ENCODE measurements at places on chromosomes 5 and 9.

DNA sequence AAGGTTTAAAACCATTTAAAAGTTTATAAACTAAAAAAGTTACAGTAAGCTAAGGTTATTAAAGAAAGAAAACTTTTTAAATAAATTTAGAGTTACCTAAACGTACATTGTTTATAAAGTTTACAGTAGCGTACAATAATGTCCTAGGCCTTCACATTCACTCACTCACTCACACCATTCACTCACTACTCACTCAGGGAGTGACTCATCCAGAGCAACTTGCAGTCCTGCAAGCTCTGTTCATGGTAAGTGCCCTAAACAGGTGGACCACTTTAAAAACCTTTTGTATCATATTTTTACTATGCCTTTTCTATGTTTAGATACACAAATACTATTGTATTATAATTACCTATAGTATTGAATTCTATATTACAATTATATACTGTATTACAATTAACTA lies 190.8 kb upstream of the RASA1 start:
- no peak for DNase-seq

- no peak for DNase-seq
Measured at GRCh38 chr9:124259158-124259808, 1.5 kb downstream of the NEK6 start.

GRCh38 chr9:35470894-35471293 lies 19.0 kb upstream of the RUSC2 start:
- DNase-seq: no peak

DNA sequence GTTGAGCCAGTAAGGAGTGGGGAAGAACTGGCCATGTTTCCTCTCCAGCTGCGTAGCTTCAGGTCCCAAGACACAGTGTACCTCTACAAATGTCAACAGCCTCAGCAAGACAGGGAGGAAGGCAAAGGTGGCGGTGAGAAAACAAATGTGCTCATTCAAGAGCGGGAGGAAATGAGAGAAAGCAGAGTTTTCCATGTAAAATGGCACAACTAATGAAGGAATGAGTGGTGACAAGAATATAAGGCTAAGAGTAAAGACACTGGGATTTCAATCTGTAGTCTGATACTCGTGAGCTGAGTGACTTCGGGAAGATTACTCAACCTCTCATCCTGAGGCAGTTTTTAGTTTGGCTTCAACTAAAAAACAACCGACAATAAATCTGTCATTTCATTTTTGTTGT lies 67.6 kb downstream of the DPYSL3 start:
- DNase-seq: no peak

DNA sequence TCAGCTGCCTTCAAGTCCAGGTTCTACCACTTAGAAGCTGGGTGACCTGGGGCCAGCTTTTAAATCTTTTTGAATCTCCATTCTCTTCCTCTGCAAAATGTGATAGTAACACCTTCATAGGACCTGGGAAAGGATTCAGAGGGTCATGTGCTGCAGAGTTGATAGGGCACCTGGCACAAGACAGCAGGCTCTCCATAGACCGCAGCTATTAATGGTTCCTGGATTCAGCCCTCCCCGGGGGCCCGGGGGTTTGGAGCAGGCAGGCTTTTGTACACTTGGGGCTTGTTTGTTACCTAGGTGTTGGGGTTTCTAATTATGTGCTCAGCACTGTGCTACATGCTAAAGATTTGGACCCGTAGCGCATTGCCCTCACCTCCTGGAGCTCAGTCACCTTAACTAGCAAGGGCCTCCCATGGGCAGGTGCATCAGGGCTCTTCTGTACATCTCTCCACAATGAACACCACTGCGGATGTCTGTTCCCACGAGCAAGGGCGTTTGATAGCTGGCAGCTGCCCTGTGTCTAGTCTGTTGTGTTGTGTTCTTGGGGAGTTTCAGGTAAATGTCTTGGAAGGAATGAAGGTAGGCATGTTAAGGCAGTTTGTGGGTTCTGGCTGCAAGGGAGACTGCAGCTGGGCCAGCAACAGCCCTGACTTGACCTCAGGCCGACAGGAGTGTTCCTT lies 12.1 kb downstream of the PRRC2B start:
- no peak for DNase-seq

DNA sequence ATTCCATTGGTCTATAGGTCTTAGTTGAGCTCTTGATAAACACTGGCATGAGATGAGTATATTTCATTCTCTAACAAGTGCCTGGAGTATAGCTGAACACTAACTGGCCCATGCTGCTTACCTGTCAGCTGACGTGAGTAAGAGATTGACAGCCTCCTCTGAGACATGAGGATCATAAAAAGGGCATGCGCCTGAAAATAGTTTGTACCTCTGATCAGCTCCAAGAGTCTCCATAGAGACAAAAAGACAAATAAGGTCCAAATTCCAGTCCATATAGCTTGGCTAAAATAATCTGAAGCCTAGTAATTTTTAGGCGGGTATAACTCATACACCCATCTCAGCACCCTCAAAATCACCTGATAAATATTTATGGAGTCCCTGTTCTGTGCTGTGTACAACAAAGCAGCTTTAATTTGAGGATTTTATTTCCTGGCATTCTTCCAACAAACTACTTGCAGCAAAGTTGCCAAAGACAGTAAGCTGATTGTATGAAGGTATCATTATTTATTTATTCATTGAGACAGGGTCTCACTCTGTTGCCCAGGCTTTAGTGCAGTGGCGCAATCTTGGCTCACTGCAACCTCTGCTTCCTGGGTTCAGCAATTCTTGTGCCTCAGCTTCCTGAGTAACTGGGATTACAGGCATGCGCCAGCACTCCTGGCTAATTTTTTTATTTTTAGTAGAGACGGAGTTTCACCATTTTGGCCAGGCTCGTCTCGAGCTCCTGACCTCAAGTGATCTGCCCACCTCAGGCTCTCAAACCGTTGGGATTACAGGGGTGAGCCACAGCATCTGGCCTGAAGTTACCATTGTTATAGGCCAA lies 16.2 kb upstream of the FSD1L start:
- DNase-seq: no peak

DNA sequence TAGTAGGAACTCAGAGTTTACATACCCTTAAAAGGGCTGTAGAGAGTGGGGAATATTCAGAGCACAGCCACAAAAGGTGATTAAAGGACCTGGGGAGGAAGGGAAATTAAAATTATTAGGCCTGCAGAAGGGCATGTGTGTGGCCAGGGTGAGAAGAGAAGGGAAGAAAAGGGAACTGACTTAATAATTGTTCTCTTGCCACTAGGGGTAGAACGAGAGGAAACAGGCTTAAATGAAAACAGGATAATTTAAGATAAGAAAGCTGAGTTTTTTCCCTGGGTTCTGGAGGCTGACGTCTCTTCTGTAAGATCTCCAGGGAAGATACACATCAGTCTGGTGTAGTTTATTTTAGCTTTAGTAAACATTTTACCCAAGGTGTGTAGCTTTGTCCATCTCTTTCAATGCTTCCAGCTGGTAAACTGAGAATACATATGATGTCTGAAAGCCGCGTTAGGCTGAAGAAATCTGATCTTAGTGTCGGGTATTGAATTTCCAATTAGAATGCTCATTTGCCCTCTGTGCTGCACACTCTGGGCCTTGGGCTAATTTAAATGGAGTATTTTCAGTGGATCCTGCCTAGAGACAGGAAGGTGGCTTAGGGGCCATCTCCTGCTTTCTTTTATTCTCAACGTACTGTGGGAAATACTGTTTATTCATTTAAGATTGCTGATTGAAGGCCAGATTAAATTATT lies 416.8 kb downstream of the TMEM38B start:
- no peak for DNase-seq

GRCh38 chr5:126591549-126591948 lies 3.5 kb downstream of the ALDH7A1 start:
- no peak for DNase-seq

GRCh38 chr9:129910628-129911567 lies 75.6 kb downstream of the USP20 start:
- DNase-seq: no peak

GRCh38 chr5:154371687-154372086 lies 74.1 kb upstream of the SAP30L start:
- no peak for DNase-seq

DNA sequence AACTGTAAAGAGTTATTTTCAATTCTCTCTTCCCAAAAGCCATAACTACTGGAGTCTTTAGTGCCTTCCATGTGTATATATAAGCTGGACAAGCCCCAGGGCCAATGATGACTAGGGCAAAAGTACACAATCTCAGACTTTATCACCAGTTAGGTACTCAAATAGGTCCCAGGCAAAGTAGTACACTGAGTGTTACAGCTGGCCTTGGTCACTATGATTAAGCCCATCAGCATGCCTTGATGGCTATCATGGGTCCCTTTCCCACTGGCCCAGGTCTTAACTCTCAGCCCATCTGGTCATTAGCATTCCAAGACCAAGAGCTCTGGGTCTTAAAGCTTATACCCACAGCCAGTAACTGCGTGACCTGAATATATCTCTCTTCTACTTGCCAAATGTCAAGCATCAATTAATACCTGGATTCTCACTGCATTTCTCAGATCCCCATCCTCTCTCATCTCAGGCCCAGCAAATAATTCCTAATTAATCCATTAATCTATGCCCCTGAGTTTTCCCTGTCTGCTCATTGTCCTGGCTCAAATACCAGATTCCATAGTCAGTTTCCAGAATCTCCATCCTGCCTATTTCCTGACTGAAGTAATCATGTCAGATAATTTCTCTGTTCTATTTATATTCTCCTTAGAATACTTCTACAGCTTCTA lies 62.3 kb downstream of the NR6A1 start:
- DNase-seq: no peak

DNA sequence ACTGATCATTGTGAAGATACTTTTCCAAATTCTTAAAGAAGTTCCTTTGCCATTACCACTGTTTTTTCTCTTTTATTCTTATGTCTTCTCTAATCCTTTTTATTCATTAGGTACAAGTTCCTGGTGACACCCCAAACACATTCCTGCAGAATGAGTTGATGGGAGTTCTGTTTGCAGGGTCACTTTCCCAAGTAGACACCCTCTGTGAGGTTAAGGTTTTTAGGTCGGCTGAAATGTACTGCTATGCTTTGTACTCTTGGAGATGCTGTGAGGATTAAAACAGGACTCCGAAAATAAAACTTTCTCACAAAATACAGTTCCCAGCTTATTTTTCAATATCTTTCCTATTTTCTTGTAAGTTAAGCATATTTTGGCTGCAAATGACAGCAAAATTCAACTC lies 143.3 kb upstream of the TLE4 start:
- no peak for DNase-seq

- no peak for DNase-seq
Measured at GRCh38 chr5:170628691-170629565, 125.1 kb downstream of the KCNIP1 start.

- no peak for DNase-seq
Measured at GRCh38 chr5:96117771-96118651, 156.4 kb upstream of the ELL2 start.

- DNase-seq: no peak
Measured at GRCh38 chr5:87231037-87231808, 36.5 kb upstream of the RASA1 start.

- DNase-seq: no peak
Measured at GRCh38 chr5:143101725-143102386, 301.6 kb downstream of the NR3C1 start.

DNA sequence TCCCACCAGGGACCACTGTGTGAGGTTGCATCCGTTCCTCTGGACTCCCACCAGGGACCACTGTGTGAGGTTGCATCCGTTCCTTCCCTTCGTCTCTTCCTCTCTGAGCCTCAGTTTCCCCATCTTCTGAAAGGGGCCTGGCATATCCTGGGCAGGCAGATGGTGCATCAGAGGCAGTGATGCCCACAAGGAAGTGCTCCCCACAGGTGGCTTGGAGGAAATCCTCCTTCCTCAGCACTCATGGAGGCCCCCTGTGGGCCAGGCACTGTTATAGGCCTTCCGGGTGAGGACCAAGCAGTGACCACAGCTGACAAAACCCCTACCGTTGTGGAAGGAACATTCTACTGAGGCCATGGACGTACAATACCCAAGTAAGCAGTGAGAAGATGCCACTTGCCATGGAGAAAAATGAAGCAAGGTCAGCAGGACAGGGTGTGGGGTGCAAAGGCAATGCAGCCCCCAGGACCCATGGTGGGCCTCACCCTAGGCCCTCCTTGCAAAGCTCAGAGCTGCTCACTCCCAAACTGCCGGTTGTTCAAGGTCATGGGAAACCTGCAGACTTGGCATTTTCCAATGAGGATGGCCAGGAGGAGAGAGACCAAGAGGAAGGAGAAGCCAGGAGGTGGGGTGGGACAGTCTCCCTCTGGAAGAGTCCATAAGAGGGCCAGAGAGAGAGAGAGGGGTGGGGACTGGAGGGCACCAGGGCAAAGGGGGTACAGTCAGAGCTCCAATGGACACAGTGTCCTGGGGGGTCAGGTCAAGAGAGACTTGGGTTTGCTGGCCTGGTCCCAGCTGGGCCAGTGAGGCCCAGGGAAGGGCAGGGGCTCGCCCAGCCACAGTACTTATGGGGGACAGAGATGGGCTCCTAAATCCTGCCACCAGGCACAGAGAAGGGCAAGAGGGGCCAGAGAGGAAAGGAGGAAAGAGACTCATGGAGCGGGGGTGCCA lies 51.1 kb downstream of the C9orf50 start:
- no peak for DNase-seq

GRCh38 chr9:89400403-89401116 lies 82.3 kb downstream of the SECISBP2 start:
- DNase-seq: no peak

DNA sequence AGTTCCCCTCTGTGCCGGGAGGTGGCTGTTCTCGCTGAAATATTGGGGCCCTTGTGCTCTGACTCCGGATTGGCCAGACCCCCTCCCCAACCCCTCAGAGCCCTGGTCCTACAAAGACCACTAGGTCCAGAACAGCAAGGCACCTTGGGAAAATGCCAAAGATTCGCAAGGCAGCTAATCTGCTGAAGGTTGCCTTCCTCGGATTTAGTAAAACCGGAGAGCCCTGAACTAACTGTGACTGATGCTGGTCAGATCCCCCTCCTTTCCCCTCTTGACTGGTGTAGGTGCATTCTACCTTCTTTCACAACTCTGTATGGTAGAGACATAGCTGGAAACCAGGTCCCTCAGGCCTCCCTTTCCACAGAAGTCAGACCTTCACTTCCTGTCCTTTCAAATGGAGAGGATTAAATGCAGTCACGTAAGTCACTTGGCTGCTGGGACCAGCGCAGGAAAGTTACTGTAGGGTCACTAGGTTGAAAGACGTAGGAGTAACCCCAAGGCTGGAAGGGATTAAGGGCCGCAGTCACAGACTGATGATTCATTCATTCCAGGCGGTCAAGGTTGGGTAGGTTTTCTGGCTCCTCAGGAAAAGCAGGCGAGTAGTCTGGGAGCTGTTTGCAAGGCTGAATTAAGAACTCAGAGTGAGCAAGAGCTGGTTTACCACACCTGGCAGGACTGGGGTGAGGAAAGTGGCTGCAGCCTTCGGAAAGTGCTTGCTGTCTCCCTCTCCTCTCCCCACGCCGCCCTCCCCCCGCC lies 5.3 kb downstream of the BARX1 start:
- no peak for DNase-seq

Measured in dorsolateral prefrontal cortex (tissue), 122 donors.